ENCODE measurements at places on chromosomes 2 and 18.
A peak's percentile ranks its signal among the peaks of the same experiment; 100 is the strongest.

DNA sequence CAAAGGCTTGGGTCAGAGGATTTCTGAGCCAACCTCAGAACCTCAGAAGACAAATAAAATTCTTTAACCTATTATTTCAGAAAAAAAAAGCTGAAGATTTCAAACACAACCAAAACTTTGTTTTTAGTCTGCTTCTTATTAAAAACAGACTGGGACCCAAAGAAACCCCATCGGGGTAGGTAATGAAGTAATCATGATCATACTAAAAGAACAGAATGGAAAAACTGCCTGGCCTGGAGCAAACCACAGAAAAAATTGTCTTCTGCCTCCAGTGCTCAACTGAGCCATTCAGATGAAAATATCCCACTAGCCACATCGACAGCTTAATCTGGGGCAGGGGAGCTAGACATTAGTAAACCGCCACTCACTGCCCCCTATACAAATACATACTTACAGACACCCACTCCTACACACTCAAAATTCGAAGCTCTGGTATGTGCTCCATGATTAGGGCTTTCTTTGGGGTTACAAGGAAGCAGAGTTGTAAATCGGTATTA, 76.5 kb downstream of the SDC1 start:
- DNase-seq: no peak

GRCh38 chr2:78162202-78162601, 640.0 kb upstream of the LRRTM4 start:
- no peak for DNase-seq

- DNase-seq: no peak
Measured at GRCh38 chr18:28514699-28515098, 337.8 kb upstream of the CDH2 start.

- DNase-seq: no peak
Measured at GRCh38 chr2:129056309-129056958, 737.8 kb upstream of the HS6ST1 start.

GRCh38 chr2:174967691-174968260, 37.4 kb downstream of the CHN1 start:
- DNase-seq: no peak

DNA sequence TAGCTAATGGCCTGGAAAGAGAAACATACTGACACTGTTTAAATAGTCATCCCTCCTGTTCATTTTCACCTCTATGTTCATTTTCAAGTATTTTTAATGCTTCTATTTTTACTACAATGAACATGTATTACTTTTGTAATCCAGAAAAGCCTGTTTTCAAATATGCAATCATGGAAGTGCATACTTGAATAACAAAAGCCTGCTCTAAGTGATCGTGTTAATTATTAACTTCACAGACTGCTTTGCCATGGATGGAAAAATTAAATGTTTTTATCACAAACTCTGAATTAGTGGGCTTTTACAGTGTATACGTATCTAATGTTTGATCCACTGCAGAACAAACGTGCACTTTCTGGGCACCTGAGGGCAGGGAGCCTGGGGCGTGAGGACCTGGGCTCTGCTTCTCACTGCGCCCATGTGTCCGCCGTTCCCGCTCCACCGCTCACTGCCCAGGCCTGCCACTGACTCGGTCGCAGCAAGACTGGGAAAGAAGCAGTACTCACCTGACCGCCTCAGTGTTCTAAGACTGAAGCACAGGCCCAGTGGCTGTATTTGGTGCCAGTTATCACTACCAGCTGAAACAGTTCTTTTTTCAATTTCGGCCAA, 80.6 kb downstream of the UXS1 start:
- DNase-seq: no peak

GRCh38 chr2:11862049-11862448, 115.6 kb downstream of the LPIN1 start:
- DNase-seq: no peak

GRCh38 chr2:224417947-224418346, 16.0 kb upstream of the FAM124B start:
- no peak for DNase-seq

DNA sequence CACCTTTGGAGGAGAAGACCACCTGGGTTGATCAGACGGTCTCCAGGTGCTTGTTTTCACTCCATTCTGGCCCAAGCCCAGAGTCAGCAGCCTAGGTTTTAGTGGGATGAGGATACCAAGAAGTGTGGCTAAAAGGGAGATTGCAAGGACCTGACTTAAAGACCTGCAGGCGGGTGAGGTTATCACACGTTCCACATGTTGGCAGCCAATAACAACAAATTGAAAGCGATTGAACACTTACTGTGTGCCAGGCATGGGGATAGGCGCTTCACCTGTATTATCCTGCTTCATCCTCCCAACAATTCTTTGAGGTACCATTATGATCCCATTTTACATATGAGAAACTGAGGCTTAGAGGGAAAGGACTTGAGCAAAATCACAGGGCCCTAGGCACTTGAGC, 5.0 kb downstream of the ARL4C start:
- no peak for DNase-seq

- DNase-seq: no peak
Measured at GRCh38 chr2:173407646-173408045, 53.0 kb downstream of the CDCA7 start.

- DNase-seq: no peak
Measured at GRCh38 chr18:51188024-51188701, 9.3 kb downstream of the MEX3C start.

DNA sequence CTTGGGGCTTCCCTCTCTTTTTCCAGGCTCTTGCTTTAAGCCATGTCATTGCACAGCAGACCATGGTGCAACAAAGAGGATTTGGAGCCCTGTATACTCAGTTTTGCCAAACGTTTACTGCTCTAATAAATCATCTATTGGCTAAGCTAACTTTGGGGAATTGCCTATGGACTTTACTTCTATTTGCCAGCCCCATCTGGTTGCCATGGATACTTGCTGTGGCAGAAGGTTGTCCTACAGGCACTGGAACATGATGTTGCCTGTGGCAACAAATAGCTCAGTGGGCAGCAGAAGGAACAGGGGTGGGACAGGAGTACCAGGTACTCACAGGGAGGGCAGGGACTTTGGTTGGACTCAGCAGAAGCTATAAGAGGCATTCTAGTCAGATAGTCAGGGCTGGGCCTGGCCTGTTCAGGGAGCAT, 129.7 kb downstream of the CCDC85A start:
- no peak for DNase-seq

DNA sequence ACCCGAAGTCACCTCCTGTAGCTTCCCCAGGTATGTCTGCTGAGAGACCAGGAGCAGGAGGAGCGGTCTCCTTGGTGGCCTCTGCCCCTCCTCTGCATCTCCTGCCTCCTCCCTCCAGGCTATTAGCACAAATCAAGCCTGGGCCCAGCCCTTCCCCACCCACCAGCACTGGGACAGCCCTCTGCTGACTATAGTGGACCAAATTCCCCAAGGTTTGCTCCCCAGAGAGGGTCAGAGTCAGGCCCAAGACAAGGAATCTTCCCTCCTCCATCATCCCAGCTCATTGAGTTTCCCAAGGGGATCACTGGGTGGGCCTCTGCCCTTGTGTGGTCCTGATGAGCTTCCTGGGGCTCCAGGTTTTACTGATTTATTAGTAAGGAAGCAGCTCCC, 62.1 kb downstream of the EMILIN2 start:
- DNase-seq: no peak

- no peak for DNase-seq
Measured at GRCh38 chr2:13884291-13884976, 748.1 kb upstream of the LRATD1 start.

DNA sequence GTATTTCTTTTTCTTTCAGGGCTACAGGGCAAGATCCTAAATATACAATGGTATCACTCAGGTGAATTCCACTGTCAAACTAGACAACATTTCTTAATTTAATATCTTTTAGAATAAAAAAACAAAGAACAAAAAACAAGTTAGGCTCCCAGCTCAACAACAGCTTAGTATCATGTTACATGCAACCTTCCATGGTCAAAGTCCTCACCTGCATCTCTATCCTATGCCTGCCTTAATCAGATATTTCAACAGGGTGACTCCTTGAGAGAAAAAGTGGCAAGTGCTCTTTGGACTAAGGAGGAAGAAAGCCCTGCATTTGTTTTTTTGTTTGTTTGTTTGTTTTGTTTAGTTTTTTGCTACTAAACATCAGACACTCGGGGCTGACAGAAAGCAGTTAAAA, 50.2 kb downstream of the WDFY1 start:
- no peak for DNase-seq

- DNase-seq: no peak
Measured at GRCh38 chr2:218027426-218028188, 24.8 kb upstream of the TNS1 start.

DNA sequence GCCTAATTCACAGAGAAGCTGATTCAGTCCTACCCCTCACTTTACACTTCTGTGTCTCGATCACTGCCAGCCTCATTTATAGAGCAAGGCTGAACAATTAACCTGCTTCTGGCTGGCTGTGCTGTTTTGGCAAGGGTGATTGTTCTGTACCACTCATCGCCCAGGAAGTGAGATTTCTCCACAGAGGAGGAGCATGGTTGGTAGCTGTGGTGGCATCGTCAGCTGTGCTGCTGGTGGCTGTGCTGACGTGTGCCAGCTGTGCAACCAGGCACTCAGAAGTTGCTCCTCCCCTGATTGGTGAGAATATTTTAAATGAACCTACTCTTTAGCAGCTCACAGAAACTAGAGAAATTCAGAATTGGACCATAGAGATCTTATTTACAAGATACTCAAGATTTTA, 158.3 kb downstream of the EML6 start:
- DNase-seq: no peak

GRCh38 chr18:69895066-69896047, 52.3 kb downstream of the CD226 start:
- DNase-seq: peak; percentile 14

DNA sequence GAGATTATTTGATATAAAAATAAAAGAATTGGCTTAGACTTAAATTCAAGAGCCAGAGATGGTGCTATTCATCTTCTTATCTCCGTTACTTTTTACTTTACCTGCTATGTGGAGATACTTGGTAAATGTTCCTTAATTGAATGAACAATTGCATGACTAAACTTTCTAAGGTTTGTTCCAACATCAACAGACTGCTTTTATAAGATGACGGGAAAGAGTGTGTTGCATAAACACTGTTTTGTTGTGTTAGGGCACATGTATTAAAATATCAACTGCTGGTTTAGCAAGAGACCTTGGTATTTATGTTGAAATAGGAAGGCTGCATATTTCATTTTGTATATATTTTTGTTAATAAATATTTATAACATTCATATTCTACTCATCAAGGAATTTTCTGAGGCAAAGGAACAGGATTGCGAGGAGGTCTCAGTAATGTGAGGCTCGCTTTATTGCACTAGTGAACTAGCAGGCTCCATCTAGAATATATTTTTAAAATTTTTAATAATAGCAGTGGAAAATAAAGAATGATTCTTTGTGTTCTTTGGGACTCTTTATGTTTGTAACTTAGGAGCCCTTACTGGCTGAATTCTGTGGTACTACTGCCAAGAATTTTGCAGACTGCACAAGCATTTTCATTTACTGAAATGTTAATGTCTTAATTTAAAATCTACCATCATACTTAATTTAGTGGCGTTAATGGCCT, 10.7 kb upstream of the NFE2L2 start:
- no peak for DNase-seq

DNA sequence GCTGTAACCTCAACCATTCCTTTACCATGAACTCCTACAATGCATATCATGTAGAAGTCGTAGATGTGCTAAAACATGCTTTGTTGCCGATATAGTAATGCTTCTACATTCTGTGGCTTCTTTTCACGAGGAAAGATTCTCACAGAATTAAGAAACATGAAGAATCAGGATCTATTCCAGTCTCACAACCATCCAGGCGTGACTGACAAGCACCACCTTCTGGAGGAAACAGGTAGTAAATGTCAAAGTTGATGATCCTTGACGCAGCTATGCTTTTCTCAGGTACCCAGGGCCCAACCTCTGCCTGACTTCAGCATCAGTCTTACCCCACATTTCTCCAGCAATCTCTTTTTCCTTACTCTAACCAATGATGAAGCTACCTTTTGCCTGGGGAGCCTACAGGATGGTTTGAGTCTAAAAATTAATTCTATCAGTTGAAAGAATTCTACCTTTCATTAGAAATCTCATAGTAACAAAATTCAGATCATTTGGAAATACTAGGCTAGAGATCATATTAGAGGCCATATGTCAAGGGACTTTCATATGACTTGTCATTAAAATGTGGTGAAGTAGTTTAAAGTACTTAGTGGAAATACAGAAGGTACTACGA, 123.3 kb upstream of the RND3 start:
- no peak for DNase-seq

DNA sequence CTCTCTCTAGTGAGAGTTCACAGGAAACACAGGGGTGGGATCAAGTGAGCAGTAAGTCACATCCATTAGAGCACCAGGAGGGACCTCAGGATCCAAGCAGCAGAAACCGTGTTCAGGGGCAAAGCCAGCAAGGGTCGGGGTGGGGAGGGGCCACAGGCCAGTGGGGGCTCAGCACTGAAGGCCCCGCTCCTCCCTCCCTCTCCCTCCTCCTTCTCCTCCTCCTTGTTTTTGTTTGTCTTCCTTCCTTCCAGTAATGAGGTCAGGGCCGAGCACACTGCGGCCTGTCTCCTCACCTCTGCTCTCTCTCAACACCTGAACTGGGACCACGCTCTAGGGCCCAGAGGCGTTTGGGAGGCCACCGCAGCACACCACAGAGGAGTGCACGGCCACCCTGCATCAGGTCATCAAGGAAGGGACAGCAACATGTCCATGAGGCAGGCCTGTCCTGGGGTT, 20.9 kb downstream of the MTERF4 start:
- no peak for DNase-seq

GRCh38 chr18:21960189-21960588, 209.2 kb upstream of the GATA6 start:
- DNase-seq: no peak

DNA sequence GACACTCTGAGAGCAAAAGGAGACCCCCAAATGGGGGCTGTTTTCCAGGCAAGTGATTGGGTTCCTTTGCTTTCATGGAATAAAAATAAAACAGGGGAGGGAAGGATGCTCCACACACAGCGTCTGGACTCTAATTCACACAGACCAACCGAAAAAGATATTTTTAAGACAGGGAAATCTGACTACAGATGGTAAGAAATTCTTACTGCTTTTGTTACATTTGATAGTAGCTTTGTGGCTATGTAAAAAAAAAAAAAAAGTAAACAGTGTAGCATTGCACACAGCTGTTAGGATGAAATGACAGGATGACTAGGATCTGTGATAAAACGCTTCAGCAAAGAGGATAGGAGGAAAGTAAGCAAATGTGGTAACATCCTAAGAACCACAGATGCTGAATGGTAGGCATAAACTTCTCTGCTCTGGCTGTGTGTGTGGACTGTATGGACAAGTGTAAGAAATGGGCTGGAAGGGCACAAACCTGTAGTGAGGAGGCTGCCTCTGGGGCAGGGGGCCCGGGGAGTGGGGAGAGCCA, 207.6 kb downstream of the ANAPC1 start:
- DNase-seq: no peak

- DNase-seq: no peak
Measured at GRCh38 chr2:26957534-26957933, 12.9 kb upstream of the MAPRE3 start.

GRCh38 chr2:174486563-174487107, at the start of gene GPR155:
TSS of gene GPR155 (minus strand) at chr2:174487029. CDS start at chr2:174481956, 5,073 bp downstream.
- DNase-seq: peak; percentile 35

Measured in T-helper 9 cell (primary cell).